DND-41 (cell line): ENCODE measurements at places on chromosomes 4 and X.

DNA sequence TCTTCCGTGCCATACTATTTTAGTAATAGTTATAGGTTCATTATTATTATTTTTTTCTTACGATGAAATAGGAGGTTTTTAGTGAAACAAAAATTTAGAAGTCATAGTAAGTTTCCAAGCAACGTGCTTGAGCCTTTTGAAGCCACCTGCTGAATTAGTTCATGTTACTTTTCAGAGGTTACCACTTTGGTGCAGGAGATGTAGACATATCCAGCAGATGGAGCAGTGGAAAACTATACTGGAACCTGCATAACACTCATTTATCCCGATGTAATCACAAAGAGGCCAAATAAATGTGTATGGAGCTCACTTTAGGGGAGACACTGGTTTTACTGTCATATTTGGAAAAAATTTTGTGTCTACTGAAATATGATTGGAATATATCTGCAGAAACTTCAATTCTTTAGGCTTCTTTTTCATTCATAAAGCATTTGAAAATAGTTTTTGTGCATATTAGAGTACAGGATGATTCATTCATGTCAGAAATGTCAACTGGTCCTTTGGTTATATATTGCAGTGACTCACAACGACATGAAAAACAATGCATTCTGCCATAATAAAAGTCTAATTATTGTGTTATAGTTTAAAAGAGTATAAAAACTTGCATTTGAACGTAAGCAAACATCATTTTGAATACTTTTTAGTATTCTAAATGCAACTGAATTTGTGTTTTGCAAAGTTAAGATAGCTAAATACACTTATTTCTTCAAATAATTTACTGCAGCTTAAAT, 2182.9 kb upstream of the TENM3 start:
- no peak for DNase-seq

GRCh38 chr4:112031712-112032328, 113.4 kb upstream of the FAM241A start:
- no peak for DNase-seq

DNA sequence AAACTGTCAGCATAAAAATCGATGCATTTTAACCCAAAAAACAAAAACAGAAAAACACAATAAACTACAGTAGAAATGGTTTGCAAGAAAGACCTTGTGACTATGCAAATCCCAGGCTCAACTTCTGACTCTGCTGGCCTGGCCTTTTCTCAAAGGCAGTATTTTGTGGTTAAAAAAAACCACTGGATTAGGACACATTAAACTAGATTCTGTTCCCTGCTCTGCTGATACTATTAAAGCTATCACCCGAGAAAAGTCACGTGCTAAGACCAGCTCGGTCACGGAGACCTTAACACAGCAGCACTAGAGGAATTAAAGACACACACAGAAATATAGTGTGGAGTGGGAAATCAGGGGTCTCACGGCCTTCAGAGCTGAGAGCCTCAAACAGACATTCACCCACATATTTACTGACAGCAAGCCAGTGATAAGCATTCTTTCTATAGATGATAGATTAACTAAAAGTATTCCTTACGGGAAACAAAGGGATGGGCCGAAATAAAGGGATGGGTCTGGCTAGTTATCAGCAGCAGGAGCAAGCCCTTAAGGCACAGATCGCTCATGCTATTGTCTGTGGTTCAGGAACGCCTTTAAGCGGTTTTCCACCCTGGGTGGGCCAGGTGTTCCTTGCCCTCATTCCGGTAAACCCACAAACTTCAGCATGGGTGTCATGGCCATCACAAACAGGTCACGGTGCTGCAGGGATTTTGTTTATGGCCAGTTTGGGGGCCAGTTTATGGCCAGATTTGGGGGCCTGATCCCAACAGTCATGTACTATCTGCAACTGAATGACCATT, 16.1 kb downstream of the CBR4 start:
- no peak for DNase-seq

DNA sequence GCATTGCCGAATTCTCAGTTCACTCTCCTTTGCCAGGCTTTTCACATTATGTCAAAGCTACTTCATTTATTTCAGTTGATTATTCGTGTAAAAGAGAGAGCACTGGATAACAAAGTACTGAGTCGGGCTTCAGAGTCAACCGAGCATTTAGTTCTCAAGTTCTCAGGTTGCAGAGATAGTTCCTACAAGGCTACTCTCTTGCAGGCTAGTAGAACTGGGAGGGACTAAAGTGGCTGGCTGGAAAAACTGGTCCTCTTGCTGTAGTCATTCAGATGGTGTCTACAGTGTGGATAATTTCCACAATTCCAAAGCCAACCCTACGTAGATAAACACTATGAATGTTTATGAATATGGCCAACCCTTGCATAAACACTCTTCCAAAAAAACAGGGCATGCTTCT, 4.6 kb upstream of the CCNG2 start:
- DNase-seq = no peak

- DNase-seq = no peak
Observed at GRCh38 chr4:45283352-45283751, 557.0 kb upstream of the GNPDA2 start.

DNA sequence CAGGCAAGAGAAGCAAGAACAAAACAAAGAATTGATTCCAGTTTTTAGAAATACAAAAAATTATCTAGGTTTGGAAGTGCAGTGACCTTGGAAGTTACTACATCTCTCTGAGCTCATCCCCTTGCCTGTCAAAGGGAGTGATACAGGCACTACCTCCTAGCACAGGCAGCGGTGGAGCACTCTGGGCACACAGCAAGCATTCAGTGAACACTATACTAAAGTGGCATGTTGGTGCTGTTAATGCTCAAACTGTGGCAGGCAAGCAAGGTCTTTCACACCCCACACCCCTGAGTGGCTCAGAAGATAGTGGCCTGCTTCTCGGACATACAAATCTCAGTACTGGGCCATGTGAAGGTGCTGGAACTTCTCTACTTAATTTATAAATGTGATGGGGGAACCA, 51.2 kb downstream of the DRD5 start:
- DNase-seq = no peak

DNA sequence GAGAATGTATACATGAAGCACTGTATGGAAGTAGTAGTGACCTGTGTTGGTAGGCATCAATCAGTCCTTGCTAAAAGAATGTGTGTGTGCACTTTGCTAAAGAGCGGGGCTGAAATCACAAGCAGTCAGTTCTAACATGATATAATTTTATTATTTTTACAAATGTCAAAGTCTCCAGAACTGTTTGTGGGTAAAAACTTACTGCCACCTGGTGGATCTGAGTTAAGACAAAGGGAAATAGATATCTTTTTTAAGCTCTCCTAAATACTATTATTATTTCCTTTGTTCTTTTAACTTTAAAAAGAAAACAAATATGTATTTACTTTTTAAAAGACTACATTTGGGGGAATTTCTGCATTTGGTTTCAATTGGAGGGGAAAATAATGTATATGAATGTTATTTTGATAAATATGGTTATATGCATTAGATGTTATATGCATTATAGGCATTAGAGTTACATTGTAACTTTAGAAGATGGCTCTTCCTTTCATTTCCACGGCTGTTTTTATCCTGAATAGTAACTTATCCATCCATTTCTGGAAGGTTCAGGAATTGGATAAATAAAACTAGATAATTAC, 7.8 kb upstream of the CLOCK start:
- no peak for DNase-seq
